ENCODE measurements at places on chromosomes 2 and 18.

DNA sequence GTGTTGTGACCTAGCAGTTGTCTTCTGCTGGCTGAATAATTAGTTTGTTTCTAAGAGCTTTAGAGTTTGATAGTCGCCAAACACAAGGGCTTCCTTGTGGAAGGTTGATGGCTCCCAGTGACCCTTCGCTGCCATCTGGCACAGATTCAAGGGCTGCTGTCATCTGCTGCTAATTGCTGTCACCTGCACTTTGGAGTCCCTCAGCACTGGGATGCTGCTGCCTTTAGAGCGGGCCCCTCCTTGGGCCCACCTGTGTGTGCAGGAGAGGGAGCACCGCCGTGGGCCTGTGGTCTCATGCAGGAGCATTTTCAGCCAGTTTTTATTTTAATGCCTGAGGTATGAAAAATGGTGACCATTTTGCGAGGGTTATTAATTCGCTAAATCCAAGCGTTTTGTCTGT, 154.0 kb upstream of the NFATC1 start:
- no peak for DNase-seq

DNA sequence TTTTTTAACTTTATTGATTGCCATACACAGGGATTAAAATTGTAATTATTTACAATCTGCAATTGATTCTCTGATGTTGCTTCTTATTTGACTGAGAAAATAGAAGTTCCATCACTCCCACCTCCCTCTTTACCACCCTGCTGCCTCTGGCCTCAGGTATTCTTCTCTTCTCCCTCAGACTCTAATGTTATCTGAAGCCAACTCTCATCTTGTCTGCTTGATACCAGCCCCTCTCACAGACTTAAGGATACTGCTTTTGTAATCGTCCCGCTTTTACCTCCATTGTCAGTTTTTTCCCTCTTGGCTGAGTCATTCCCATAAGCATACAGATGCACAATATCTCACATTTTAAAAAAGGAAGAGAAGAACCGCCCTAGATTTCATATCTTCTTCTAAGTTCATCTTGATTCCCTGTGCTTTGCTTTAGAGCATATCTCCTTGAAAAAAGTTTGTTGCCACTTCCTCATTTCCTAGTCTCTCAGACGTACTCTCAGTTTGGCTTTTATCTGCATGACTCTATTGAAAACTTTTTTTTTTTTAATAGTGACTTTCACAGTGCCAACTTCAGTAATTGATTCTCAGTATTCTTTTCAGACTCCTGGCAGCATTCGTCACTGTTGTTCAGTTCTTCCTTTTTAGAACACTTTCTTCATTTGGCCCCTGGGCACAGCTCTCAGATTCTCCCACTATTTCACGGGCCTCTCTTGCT, 31.1 kb downstream of the SPAG16 start:
- DNase-seq: no peak

GRCh38 chr2:21234001-21234400, 110.2 kb downstream of the TDRD15 start:
- no peak for DNase-seq

- peak; percentile 62 for DNase-seq
Measured at GRCh38 chr2:130370490-130370889, 14.6 kb downstream of the PTPN18 start.

DNA sequence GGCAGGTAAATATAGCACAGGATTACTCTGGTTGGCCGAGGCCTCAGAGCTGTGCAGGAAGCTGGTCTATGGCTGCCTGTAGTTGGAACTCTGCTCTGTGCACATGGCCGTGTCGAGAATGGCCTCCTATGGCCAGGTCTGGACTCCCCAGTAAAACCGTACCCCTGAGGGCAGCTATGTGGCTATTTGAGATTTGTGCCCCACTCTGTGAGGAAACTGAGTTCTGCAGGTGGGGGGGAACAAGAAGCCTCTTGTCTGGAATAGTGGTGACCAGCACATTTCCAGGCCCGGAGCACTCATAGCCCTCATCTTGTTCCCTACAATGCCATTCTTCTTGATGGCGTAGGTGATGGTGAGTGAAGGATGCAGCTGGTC, 15.0 kb upstream of the TEX51 start:
- no peak for DNase-seq

DNA sequence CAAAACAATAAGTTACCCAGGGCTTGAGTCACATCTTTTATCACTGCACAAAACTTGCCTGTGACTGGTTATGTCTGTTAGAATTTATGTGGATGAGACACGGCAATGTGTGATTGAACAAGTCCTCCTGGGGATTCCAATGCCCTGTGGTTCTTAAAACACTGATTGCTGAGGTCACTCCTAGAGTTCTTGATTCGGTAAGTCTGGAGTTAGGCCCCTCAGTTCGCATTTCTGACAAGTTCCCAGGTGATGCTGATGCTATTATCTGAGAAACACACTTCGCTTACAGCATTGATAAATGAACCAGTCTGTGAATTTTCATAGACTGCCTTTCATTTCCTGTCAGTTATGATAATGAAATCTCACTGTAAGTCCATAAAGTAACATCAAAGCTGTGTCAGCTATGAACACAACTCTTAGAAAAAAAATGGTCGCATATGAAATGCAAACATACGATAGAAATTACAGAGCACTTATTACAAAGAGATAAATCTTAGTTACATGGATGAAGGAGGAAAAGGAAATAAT, 214.0 kb downstream of the DLGAP1 start:
- no peak for DNase-seq

GRCh38 chr2:12010779-12011178, 264.3 kb downstream of the LPIN1 start:
- no peak for DNase-seq

- DNase-seq: no peak
Measured at GRCh38 chr2:156474401-156474800, 38.2 kb downstream of the GPD2 start.

- DNase-seq: no peak
Measured at GRCh38 chr18:24234330-24234729, 95.5 kb downstream of the CABYR start.

GRCh38 chr2:62313449-62314227, 117.7 kb downstream of the B3GNT2 start:
- DNase-seq: peak; percentile 46

GRCh38 chr2:165876712-165877111, 76.9 kb downstream of the TTC21B start:
- no peak for DNase-seq

- no peak for DNase-seq
Measured at GRCh38 chr2:230944123-230944653, 19.1 kb upstream of the GPR55 start.

GRCh38 chr2:152097290-152097800, 1.5 kb downstream of the CACNB4 start:
- no peak for DNase-seq

GRCh38 chr2:67628892-67629291, 231.8 kb downstream of the ETAA1 start:
- DNase-seq: no peak

DNA sequence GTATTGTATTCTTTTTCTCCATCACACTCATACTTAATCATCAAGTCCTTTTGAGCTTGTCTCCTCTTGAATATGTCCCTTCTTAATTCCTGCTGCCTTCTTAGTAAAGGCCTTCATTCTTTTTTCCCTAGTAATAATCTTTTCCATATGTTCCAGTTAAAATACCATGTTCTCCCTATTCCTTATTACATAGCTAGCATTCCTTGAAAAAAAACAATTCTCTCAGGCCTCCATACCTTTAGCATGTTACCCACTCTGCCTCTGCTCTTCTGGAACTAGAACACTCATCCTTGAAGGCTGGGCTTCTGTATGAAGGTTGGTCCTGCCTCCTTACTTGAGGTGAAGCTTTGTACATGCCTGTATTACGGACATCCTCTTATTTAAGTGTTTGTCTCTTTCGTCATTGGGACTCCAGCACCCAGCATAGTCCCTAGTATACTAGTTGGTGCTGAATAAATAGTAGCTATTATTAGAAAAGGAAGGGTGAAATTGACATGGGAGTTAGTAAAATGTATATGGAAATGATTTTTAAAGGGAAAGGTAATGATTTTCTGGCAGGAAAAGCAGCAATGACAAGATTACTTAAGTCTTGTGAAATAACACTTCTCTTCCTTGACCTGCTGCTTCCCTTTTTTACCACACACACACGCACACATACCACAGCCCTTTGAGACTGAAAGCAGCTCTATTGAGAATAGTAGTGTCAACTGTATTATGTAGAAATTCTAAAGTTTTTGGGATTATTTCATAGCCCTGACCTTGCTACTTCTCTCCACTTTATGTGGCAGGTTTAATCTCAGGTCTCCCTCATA, 45.6 kb downstream of the REL start:
- no peak for DNase-seq

GRCh38 chr2:132766573-132766972, 96.6 kb upstream of the LYPD1 start:
- DNase-seq: no peak

DNA sequence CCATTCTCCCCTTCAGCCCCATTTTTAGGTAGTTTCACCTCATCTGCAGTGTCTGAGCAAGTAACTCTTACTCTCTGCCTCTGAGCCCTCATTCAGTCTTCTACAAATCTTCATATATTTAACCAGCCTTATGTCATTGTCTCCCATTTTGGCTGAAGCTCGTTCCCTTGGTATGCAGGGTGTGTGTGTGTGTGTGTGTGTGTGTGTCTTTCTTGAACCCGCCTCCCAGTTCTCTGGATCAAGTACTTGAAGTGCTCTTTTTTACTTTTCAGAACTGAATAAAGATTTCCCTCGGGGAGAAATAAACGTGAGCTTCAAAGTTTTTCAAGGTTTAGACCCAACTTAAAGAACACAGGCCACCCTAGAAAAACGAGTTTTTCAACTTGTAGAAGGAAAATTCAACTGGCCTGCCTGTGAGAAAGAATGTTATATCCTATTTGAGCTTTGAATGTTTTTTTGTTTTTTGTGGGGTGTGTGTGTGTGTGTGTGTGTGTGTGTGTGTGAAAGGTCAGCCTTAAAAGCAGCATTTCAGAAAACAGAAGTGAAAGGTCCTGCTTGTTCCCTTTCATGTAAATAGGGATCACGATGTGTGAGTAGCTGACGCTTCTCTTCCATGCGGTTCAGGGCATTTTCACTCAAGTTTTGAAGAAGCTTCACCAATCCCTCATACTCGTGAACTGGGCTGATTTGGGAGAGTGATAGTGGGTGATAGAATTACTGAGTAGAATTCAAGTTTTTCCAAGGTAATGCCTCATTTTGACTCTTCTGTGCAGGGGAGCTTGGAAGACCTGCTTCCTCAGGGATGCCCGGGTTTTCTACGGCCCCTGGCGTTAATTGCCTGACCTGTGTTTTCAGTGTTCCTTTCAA, 50.6 kb upstream of the EML6 start:
- DNase-seq: peak; percentile 11

DNA sequence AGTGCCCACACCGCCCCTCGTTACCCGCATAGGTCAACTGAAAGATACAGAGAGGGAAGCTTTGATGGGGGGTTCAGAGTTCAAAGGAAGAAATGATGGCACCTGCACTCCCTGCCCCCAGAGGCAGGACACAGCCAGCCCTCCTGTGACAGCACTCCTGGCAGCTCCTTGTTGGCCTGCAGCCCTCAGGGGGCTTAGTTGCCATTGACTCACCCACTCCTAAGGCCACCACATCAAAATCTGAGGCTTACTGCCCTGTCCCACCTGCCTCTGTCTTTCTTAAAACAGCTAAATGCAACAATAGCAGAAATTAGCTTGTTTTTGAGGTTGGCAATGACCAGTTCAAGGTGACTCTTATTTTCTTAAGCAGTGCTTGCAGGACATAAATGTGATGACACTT, 31.6 kb upstream of the SLC35F6 start:
- DNase-seq: no peak

DNA sequence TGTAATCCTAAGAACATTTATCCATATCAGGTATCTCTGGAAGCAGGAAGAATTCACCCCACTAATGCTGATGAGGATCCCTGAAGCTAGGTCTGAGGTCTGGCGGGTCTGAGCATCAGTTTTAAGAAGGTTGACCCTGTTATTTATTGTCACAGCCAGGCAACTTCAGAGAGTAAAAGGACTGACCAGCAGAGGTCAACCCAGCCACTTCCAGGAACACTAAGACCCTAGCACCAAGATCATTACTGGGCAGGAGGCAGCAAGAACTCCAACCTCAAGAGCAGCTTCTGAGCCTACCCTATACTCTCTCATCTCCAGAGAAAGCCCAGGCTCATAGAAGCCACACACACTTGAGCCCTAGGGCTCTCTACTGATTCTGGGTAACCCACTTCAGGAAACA, 901.4 kb downstream of the DCDC2C start:
- no peak for DNase-seq

DNA sequence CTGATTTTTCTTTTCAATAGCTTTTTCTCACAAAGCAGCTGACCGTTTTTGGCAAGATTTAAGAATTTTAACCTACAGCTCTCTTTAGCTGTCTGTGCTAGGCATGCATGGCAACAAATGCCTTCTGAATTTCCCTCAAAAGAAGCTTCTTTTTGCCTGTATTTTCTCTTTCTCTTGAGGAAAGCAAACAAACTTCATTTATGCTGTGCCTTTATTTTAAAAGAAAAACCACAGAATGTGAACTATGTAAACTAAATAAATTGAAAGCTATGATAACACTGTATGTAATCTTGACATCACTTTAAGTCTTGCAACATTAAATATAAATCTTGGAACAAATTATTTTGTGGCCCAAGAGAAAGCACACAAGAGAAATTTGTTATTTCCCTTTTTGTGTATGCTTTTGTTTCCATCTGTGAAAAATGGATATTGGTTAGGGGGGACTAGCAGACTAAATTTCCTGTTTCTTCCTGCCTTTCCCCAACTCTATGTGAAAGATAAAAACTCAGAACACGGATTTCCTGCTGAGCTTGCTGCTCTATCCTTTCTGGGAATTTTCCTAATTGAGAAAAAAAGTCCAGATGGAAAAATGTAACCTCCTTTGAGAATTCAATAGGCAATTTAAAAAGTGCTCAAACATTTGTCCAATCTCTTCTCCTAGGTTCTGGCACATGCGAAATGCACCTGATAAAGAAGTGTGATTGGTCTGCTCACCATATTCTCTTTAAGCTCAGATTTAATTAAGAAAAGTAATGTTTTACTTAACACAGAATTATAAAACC, 20.9 kb upstream of the TFPI start:
- no peak for DNase-seq

GRCh38 chr18:37447962-37448888, 117.4 kb downstream of the CELF4 start:
- no peak for DNase-seq

- DNase-seq: peak; percentile 49
Measured at GRCh38 chr18:48540251-48541025, 1.6 kb downstream of the CTIF start.

GRCh38 chr2:149027590-149028250, 10.8 kb upstream of the LYPD6B start:
- no peak for DNase-seq

DNA sequence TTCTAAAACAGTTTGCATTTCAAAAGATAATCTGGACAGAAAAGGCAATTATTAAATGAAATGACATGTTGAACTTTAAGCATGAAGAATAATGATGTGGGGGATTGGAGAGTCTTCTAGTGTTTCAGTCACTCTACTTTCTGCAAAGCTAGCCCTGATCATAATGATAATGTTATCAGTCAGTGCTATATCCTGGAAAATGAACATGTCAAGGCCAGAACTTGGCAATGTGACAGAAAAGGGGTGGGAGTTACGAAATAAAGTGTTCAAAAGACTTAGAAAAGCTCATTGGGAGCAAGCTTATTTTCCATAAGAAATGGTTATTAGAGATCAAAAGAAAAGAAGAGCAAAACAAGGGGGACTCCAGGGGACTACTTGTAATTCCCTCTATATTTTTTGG, 288.5 kb upstream of the SLC8A1 start:
- no peak for DNase-seq
